ENCODE measurements at places on chromosomes 11 and 22. TPM values are rescaled to one million over a fixed set of nuclear protein-coding genes. Genes with fewer than 3 reads are reported as not detected.
A peak's percentile ranks its signal among the peaks of the same experiment; 100 is the strongest.

DNA sequence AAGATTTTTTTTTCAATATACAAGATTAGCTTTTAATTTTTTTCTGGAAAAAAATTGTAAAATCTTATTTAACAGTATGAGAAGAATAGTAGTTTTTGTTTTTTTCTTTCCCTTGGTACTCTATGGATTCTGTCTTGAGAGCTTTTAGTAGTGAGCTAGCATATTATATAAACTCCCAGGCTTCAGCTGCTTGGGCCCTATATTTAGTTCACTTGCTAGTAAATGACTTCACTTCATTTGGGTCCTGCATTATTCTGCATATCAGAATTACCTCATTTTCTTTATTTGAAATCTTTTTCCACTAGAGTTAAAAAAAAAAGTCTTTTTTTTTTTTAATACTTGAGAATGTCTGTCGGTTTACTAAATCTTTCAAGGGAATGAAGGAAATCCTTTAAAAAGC lies 33.1 kb downstream of the HIPK3 start:
- no peak for DNase-seq

GRCh38 chr22:45009606-45010531 lies at the start of gene PHF21B:
PHF21B (minus strand) TSS chr22:45010005; CDS start chr22:45009549, 456 bp downstream.
- DNase-seq, result peak; percentile 59

- no peak for DNase-seq
These were observed 212.5 kb upstream of the MPPED2 start for GRCh38 chr11:30798547-30799236.

GRCh38 chr11:83061883-83062282 lies 9.8 kb downstream of the RAB30 start:
- DNase-seq, result no peak

The SMTNL1 gene
- polyA plus RNA-seq, result 0.36 TPM

- no peak for DNase-seq
These were observed 109.2 kb downstream of the AASDHPPT start for GRCh38 chr11:106186630-106187029.

DNA sequence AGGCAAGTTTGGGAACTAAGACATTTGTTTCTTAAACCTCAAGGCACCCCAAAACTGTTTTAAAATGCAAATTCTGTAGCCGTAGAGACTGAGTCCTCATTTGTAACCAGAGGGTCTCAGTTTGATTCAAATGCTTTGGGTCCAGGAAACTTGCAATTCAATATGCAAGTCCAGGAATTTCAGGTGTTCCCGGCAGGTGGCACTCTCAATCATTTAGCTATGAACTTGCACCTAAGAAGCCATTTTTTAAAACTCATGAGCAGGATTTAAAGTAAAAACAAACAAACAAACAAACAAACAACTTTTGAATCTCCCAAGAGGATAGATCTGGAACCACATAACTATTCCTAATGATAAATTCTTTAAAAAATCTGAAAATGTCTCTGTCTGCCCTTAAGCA lies 8.7 kb upstream of the ABTB2 start:
- no peak for DNase-seq

The PRODH gene
- 24.0 TPM for polyA plus RNA-seq

- DNase-seq, result no peak
These were observed 50.7 kb downstream of the ZNRF3 start for GRCh38 chr22:28934026-28934425.

The HEPN1 gene
- polyA plus RNA-seq, result 0.96 TPM

DNA sequence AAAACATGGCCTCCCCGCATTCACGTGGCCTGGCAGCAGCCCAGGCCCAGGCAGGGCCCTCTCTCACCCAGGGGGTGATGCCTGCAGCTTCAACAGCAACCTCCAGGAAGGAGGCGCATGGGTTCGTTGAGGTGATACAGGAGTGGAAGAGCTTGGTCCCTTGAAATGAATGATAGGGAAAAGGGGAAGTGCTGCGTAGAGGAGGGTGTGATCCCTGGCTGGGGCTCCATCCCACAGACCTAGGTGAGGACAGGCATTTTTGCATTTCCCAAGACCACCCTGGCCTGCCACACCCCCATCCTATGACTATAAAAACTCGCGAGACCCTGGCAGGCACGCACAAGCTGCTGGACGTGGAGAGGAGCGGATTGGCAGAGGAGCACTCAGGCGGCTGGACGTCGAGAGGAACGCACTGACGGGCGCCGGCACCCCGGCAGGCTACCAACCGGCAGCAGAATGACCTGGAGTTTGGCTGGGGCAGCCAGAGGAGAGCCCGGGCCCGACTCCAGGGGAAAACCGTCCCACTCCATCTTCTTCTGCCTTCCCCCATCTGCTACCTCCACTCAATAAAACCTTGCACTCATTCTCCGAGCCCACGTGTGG lies 32.6 kb downstream of the RTN4R start:
- DNase-seq, result no peak

The KRTAP5-7 gene
- polyA plus RNA-seq, result not detected

- no peak for DNase-seq
These were observed 16.7 kb upstream of the OR9Q1 start for GRCh38 chr11:58006940-58007339.

GRCh38 chr11:73415854-73416615 lies 39.8 kb downstream of the RELT start:
- no peak for DNase-seq

DNA sequence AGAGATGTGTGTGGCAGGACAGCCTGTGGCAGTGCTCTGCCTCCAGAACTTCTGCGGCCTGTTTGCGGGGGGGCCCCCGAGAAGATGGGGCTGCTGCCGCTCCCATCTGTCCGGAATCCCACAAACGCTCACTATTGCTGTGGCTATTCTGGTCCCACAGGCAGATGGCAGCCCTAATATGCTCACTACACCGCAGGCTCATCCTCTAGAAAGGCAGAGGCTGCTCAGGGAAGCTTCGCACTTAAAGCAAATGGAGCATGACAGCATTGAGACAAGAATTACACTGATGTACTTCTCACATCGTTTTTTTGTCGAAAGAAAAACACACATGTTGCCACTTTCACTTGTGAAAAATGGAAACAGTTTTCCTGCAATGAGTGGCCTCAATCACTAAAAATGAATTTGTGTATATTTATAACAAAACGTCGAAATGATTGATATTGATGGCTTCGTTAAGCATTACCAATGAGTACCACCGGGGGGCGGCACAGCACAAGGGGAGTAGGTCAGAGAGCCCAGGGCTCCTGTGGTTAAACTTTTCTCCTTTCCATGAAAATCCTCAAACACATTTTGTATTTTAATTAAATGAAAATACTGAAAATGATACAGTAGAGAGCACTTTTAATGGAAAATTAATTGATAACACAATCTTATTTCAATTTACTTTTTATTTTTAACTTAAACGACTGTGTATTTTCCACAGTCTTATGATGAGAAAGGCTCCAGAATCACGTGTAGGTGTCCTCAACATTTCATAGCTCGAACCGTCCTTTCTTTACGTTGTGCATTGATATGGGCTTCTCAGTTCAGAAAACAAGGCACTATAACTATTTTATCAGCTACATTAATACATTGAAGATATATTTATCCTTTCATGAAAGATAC lies 69.1 kb downstream of the CTTN start:
- no peak for DNase-seq

DNA sequence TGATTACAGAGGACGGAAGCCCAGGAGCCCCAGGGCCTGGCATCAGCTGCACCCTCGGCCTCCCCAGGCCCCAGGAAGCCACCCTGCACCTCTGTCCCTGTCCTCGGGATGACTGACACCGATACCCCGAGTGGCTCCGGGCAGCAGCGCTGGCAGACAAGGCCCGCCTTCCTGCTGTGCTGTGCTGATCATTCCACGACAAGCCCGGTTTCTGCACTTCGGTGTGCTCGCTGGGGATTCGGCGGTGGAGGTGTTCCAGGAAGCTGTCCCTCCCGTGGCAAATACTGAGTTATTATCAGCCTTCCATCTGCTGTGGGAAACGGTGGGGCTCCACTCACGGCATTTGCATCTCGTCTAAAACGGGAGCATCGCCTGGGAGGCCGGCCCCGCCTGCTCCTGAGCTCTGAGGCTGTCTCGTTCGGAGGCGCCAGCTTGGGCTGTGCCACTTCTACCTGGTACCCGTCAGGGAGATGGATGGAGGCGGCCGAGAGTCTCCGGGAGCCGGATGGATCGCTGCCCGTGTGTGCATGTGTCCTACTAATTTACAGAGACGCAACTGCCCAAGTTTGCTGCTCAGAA lies 506.1 kb downstream of the BRD1 start:
- DNase-seq, result no peak

DNA sequence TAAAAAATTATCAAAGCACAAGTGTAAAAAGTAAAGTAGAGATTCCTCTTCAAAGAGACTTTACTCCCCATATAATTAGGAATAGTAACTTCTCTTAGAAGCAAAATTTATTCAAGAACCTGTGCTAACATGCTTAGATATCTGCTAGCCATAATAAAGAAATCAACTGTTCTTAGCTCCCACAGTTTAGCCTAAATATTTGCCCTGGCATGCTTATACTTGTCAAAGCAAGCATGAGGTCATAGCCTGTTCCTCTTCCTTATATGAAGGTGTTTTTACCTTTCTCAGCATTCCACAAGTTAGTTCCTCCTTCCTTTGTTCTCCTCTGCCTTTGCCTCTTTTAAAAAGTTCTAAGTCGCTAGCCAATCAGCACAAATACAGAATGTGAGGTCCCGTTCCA lies 30.3 kb downstream of the RIC3 start:
- no peak for DNase-seq

The HTR3B gene
- 0.11 TPM for polyA plus RNA-seq

GRCh38 chr22:35312198-35313059 lies 12.7 kb downstream of the TOM1 start:
- DNase-seq, result no peak

- no peak for DNase-seq
These were observed 81.0 kb upstream of the ZBED5 start for GRCh38 chr11:10938650-10939387.

DNA sequence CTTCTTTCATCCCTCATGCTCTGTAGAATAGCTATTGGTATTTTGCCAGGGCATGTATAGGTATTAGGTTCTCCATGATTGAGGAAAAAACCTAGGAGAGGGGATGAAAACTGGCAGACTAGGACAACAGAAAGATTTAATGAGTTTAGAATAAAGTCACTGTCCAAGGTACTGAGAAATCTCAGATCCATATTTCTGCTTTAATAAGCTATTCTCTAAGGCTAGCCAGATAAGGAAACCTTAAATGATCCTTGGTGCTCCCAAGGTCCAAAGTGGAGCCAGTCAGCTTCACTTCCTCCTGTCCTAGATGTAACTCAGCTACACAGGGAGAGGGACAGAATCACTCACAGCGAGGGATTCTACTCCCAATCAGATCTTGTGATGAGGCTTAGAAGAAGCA lies 13.7 kb upstream of the CSNK2A3 start:
- DNase-seq, result no peak

DNA sequence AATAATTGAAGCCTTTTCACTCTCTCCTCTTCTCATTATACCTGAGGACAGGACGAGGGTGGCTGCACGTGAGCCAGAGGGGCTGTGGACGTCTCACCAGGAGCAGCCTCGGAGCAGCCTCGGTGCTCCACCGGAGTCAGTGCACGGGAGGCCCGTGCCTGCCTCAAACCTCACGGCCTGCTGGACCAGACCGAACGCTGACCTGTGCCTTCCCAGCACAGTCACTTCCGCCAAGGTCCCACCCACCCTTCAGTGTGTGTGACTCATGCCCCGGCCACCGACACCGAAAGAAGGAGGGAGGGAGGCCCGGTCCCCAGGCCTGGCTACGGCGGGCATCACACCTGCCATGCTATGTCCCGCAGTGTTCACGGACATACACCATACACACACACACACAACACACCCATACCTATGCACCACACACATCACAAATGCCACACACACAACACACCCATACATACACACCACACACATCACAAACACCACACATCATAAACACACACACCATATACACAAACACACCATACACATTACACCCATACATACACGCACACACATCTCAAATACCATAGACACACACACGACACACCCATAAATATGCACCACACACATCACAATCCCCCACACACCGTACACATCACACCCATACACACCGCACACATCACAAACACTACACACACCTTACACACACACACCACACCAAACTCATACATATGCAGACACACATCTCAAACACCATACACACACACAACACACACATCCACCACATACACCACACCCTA lies 1506.5 kb downstream of the TBC1D22A start:
- DNase-seq, result no peak

- DNase-seq, result no peak
These were observed 46.3 kb upstream of the SYT13 start for GRCh38 chr11:45332276-45332934.

- DNase-seq, result no peak
These were observed 52.2 kb downstream of the PRDM10 start for GRCh38 chr11:129950101-129951091.

The CLCF1 gene
- 5.6 TPM for polyA plus RNA-seq

GRCh38 chr11:114392735-114393667 lies 7.3 kb downstream of the C11orf71 start:
- DNase-seq, result no peak

GRCh38 chr11:83778596-83778995 lies 492.4 kb upstream of the CCDC90B start:
- DNase-seq, result no peak

DNA sequence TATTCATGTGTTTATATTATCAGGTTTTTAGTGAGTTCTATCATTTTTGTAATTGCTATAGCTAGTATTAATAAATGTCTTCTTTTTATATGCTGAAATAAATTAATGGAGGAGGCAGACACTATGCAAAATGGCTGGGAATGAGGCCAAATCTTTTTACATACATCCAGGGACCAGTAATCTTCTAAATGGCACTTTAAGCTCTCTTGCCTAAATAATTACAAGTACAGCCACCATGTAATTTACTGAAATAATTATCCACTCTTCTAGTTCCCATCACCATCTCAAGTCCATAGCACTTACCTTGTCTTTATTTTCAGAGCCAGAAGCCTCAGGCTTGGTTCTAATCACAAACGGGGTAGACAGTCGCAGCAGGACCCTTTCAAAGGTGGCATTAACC lies 79.1 kb downstream of the GUCY1A2 start:
- no peak for DNase-seq

- DNase-seq, result no peak
These were observed 11.8 kb downstream of the DTX4 start for GRCh38 chr11:59183771-59184170.

The RASD2 gene
- polyA plus RNA-seq, result 3.0 TPM

The RAB36 gene
- 18.0 TPM for polyA plus RNA-seq

The PKP3 gene
- polyA plus RNA-seq, result 0.38 TPM

DNA sequence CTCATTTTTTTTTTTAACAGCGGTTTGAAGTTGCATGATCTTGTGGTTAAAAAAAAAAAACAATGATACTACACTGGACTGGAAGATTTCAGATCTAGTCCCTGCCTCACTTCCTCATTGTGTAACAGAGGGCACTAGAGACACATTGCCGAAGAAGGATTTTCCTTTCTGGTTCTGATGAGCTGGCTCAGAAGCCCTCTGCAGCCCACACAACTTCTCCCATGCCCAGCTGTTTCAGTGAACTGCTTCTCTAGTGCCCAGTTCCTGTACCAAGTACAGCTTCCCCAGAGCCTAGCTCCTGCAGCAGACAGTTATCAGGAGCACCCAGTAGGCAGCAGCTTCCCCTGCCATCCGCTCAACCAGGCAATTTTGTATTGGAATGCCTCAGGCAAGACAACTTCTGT lies 29.5 kb upstream of the ANO5 start:
- DNase-seq, result no peak

GRCh38 chr22:38846412-38846811 lies 2.6 kb upstream of the NPTXR start:
- DNase-seq, result no peak

The CRYBB3 gene
- not detected for polyA plus RNA-seq

The SPI1 gene
- polyA plus RNA-seq, result 3.4 TPM

The POU2AF3 gene
- polyA plus RNA-seq, result 4.3 TPM
